ENCODE measurements at places on chromosomes 6 and 20.
A peak's percentile ranks its signal among the peaks of the same experiment; 100 is the strongest.

DNA sequence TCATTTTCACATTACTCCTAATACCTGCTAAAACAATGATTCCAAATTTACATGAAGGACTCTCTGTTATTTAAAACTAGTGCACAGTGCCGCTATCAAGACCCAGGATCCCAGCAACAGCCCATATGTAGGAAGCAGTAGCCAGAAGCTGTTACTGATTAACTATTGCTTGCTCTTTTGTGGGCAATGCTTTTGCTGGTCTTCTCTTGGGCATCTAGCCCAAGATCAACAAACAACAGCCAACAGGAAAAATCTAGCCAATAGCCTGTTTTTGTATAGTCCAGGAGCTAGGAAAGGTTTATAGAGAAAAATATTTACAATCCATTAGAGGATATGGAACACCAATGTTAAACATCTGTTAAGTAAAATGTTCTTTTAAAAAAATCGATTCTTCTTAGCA, 22.1 kb upstream of the TENT5A start:
- DNase-seq: no peak

DNA sequence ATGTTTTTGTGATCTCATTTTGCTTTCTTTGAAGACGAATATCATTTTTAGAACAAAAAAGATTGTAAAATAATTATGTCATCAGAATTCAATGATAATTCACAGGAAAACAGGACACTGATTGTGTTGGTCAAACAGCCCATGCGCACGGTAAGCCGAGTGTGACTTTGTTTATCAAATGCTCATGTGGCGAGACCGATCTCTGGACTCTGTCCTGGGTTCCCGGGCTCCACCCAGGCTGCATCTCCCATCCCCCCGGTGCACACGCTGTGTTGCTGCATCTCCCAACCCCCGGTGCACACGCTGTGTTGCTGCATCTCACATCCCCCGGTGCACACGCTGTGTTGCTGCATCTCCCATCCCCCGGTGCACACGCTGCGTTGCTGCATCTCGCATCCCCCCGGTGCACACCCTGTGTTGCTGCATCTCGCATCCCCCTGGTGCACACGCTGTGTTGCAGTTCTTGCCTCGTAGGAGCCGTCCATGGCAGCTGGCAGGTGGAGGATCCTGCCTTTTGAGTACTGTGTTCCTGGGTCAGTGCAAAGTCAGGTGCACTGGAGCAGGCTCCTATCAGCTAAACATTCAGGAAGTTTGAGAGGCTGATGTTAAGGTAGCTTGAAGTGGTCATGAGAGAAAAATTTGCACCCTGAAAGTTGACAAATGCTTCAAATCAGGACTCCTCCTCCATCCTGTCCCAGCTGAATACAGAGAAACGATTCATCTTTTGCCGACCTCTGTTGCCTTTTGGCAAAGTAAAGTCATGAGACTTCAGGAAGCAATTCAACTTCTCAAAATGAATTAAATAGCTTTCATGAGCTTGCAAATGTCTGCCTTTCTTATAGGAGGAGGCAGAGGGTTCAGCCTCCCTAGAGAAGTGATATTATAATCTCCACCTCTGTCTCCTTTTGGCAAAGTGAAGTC, 77.1 kb upstream of the FRMD1 start:
- no peak for DNase-seq

DNA sequence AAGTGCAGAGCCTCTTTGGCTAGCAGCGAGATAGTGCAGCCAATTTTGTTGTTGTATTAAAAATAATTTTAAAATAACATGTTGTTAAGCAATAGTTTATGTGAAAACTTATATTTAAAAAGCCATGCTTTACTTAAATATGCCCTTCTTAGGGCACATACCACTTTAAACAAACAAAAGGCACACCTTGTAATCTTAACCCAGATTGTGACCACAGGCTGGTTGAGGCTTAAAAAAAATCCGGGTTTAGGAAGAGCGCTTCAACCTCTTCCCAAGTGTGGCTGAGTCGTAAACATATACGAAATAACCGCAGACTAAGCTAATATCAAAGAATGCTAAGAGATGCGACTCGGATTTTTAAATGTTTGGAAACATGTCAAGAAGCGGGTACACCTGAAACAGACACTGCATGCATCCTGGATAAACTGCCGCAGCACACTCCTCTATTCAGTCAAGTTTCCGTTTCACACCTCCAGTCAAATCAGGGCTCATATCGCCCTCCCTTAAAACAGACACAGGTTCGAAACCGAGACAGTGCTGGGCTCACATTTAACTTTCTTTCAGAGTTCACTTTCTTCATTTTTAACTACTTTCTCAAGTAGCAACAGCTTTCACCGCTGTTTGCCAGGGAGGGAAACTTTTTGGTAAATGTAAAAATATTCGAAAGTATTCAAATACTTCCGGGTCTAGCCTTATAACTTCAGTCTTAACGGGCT, 1.5 kb downstream of the DEK start:
- DNase-seq: peak; percentile 21

DNA sequence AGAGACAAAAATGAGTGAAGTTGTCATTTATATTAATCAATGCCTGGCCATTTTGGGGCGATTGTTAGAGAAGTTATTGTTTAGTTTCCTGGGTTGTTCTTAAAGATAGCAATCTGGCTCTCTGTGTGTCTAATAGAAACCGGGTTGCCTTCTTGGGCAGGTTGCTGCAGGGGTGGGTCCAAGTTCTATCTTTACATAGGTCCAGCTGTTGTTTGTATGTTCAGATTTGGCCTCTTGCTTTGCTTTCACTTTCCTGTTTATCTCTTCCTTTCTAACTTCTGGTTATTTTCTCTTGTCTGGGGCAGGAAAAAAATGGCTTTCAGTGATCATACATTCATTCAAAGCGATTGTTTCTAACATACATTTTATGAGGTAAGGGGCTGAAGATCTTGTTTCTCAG, 128.4 kb upstream of the NOX3 start:
- DNase-seq: no peak

DNA sequence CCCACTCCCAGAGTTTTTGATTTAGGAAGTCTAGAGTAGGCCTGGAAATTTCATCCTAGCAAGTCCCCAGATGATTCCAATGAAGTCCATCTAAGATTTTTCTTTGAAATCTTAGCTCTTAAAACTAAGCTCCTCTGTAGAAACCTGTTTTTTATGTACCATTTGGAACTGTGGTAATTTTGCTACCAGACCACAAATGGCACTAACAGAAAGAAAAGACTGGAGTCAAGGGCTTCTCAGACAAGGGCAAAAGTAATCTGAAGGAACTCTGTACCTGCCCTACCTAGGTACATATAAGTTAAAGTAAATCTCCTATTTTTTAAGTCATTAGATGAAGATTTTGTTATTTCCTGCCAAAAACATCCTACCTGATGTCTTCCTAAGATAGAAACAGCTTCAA, 155.0 kb upstream of the HTR1E start:
- DNase-seq: no peak

DNA sequence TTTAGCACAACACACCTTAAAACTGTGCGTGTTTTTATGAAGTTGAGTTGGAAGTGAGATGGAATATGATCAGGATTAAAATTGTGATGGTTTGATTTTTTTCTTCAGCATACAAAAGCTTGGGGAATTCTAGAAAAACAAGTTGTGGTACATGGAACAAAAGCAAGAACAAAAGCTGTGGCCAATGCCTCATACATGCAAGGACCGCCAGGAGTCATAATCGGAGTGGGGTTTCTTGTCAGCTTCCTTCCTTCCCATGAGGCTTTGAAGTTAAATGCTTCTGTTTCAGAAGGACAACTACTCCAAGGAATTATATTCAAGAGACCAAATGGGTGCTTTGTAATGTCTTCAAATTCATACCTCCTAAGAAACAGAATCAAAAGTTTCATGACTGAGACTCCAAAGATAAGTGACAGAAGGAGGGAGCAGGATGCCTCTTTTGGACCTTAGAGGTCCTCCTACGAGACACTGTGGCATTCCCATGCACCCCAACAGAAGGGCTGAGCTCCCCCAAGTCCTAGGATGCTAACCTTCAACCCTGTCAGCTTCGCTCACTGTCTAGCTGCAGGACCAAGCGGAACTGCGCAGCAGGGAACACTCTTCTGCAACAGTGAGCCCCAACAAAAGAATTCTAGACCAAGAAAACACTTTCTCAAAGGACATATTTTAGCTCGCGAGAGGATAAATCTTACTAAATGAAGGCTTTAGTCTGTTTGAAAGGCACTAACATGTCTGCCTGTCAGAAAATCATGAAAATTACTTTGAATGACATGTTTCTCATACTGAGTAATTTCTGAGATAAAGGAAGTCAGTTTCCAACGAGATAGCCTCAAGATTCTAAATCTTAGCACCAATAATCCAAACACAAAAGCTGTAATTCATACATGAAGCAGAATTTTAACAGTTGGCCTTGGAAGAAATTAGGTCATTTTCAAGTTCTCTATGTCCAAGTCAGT, 108.5 kb upstream of the NHSL1 start:
- DNase-seq: no peak

DNA sequence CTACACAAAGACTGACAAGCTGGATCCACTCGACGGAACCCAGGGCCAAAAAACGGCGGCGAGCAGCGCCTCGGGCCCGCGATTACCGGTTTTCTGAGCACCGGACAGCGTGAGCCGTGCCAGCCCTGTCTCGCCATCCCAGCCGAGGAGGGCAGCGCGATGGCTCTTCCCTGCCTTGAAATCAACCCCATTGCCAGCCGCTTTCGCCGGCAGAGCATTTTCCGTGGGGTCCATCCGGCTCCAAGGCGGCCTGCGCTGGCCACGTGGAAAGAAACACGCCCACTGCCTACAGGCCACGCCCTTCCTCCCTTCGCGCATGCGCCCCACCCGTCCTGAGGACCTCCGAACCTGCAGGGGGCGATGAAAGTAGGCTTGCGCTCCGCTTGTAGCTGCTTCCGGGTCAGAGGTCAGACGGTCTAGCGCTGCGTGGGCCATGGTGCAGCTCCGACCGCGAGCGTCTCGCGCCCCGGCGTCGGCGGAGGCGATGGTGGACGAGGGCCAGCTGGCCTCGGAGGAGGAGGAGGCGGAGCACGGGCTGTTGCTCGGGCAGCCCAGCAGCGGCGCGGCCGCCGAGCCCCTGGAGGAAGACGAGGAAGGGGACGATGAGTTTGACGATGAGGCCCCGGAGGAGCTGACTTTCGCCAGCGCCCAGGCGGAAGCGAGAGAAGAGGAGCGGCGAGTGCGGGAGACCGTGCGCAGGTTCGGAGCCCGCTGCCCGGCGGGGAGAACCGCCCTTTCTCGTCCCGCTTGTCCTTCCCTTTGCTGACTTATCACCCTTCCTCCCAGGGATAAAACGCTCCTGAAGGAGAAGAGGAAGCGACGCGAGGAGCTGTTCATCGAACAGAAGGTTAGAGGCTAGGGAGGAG, at the start of gene NOL7:
Gene NOL7, plus strand, starts transcription at position 410 of the 866 bp plus-strand sequence. Its CDS starts 24 bp downstream, at position 434.
- peak; percentile 94 for DNase-seq

DNA sequence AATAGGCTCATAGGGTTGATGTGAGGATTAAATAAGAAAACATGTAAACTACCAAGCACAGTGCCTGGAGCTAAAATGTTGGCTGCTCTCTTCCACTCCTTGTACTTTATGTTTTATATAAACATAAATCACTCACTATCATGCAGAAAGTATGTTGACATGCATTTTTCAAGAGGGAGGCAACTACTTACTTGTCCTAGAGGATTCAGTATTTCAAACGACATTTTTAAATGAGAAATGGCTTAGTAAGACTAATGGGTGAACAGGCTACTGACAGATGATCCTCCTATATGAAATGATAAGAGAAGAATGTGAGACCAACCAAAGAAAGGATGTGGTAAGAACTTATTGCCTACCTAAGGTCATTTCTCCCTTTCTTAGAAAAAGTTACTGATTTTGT, 21.0 kb downstream of the LATS1 start:
- no peak for DNase-seq

- no peak for DNase-seq
These were observed 377.7 kb downstream of the BTBD9 start for GRCh38 chr6:38262026-38262425.

GRCh38 chr6:100126790-100127484, 132.9 kb upstream of the MCHR2 start:
- no peak for DNase-seq

GRCh38 chr20:64058536-64058935, 4.5 kb upstream of the TCEA2 start:
- no peak for DNase-seq

- no peak for DNase-seq
These were observed 41.3 kb upstream of the SLC22A16 start for GRCh38 chr6:110517601-110518281.

- no peak for DNase-seq
These were observed 4.0 kb downstream of the DCDC2 start for GRCh38 chr6:24353861-24354260.

DNA sequence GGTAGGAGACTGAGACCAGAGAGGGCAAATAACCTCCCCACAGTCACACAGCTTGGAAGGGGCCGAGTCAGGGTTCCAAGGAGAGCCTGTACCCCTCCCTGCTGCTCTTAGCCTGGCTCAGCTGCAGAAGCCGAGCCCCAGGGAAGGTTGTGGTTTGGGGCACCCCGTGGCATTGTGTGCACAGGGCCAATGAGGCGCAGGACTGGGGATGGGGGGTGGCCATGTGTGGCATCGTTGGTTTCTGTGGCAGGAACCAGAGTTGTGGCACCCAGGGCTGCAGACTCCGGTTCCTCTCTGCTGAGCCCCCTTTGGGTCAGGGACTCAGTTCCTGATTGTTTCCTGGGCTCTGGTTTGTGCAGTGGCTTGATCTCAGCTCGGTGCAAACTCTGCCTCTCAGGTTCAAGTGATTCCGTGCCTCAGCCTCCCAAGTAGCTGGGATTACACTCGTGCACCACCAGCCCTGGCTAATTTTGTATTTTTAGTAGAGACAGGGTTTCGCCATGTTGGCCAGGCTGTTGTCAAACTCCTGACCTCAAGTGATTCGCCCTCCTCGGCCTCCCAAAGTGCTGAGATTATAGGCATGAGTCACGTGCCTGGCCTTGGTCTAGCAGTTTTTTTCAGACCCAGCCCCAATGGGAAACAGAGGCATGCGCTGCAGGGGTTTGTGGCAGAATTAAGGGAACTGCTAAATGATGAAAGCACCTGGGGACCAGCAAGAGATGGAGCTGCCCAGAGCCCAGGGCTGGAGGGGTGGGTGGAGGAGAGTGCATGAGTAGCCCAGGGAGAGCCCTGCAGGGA, 221.0 kb upstream of the SULF2 start:
- DNase-seq: no peak

- DNase-seq: no peak
These were observed 50.6 kb upstream of the IFNGR1 start for GRCh38 chr6:137269803-137270202.

- no peak for DNase-seq
These were observed 396.2 kb downstream of the EPM2A start for GRCh38 chr6:145339089-145339488.

GRCh38 chr6:150528648-150529285, 70.9 kb upstream of the PLEKHG1 start:
- no peak for DNase-seq

GRCh38 chr6:122799916-122800686, 11.0 kb downstream of the SMPDL3A start:
- no peak for DNase-seq

Data from NCI-H1694 treated with DMSO at 0.1 percent for 48 hours (cell line).